ENCODE measurements at places on chromosomes 5 and 9. TPM values are rescaled to one million over a fixed set of nuclear protein-coding genes. Genes with fewer than 3 reads are reported as not detected.

HTR1A gene
- not detected for total RNA-seq

DNA sequence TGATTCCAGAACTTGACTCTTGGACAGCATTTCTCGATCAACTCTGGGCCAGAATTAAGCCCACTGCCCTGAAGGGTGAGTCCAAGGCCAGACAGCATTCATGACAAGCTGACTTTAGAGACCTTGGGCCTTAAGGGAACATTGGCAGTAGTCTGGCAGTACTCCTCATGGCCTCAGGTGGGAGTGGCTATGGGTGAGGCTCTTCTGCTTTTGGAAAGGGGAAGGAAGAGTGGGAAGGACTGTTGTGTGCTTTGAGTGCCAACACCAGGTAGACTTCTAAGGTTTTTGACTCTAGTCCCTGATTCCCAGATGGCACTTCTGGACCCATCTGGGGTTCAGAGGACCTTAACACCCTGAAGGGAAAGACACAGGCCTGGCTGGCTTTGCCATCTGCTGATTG lies 530.4 kb downstream of the ACTL7B start:
- no peak overlapping the region for H3K27ac ChIP-seq
- no peak for DNase-seq
- H3K27me3 ChIP-seq = peaks cover 1% of the 10 kb centered on the region
- no peaks in the 10 kb centered on the region for H3K36me3 ChIP-seq

DNA sequence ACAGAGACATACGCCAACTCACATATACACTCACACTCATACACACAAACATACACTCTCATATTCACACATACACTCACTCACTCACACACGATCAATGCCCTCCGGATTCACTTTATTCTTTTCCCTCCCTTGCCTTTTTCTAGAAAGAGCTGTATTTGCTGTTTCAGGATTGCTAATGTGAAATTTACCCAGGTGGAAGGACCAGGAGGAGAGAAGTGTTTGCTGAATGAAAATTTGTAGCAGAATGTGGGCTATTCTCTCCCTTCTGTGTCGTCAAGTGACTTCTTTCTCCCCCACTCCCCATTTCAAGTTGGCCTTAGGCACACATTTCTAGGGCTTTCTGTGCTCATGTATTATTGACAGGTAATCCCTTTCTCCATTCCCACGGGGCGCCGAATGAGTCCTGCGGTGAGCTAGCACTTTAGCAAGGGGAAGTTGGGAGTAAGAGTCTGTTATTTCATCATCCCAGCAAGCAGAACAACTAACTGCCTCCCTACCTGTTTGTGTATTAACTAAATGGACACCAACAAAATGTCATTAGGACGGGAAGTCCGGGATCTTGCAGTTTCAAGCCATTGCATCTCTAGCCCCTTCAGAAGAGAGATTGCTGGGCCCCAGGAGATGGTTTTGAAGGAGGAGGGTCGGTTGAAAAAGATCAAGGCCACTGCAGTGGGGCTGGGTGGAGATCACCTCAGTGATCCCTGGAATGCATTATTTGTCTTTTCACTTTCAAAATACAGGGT lies 97.1 kb upstream of the TAF11L2 start:
- H3K27me3 ChIP-seq = peaks cover 2% of the 10 kb centered on the region
- H3K4me3 ChIP-seq = no peak overlapping the region
- DNase-seq = no peak
- H3K36me3 ChIP-seq = no peaks in the 10 kb centered on the region
- H3K27ac ChIP-seq = no peak overlapping the region

KIF4B gene
- total RNA-seq = 0.54 TPM

CHSY3 gene
- total RNA-seq = 21.2 TPM

DNA sequence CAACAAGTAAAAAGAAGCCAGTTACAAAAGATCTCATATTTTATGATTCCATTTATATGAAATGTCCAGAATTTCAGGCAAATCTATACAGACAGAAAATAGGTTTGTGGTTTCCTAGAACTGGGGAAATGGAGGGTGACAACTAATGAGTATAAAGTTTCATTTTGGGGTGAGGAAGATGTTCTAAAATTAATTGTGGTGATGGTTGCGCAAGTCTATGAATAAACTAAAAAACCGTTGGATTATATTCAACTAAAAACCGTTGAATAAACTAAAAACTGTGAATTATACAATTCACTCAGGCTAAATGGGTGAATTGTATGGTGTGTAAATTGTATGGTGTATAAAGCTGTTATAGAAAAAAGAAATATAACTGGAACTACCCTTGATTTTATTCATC lies 47.6 kb downstream of the ADAMTS6 start:
- H3K4me3 ChIP-seq = no peak overlapping the region
- no peak for DNase-seq
- no peaks in the 10 kb centered on the region for H3K4me1 ChIP-seq
- no peak overlapping the region for H3K27ac ChIP-seq

DNA sequence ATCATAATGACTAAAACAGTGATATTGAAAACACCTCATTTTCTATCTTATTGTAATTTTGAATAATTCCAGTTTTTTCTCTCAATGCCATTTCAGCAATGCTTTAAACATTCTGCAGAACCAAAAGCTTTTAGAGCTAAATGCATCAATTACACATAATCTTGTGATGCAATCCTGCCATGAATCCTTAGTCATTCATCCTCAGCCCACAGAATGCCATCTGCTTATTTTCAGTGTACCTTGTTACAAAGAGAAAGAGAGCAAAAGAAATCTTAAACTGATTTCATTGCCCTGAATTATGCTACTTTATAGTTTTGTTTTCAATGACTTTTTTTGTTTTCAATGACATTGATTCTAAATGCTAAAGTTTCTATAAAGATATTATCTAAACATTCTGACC lies 1234.8 kb upstream of the C9orf72 start:
- H3K27me3 ChIP-seq = no peaks in the 10 kb centered on the region
- H3K27ac ChIP-seq = no peak overlapping the region
- no peaks in the 10 kb centered on the region for H3K36me3 ChIP-seq

- H3K27ac ChIP-seq = no peak overlapping the region
- no peak for DNase-seq
- peaks cover 4% of the 10 kb centered on the region for H3K36me3 ChIP-seq
- H3K4me3 ChIP-seq = no peak overlapping the region
- H3K27me3 ChIP-seq = peaks cover 1% of the 10 kb centered on the region
These were observed 55.2 kb downstream of the NTNG2 start for GRCh38 chr9:132216861-132217619.

DNA sequence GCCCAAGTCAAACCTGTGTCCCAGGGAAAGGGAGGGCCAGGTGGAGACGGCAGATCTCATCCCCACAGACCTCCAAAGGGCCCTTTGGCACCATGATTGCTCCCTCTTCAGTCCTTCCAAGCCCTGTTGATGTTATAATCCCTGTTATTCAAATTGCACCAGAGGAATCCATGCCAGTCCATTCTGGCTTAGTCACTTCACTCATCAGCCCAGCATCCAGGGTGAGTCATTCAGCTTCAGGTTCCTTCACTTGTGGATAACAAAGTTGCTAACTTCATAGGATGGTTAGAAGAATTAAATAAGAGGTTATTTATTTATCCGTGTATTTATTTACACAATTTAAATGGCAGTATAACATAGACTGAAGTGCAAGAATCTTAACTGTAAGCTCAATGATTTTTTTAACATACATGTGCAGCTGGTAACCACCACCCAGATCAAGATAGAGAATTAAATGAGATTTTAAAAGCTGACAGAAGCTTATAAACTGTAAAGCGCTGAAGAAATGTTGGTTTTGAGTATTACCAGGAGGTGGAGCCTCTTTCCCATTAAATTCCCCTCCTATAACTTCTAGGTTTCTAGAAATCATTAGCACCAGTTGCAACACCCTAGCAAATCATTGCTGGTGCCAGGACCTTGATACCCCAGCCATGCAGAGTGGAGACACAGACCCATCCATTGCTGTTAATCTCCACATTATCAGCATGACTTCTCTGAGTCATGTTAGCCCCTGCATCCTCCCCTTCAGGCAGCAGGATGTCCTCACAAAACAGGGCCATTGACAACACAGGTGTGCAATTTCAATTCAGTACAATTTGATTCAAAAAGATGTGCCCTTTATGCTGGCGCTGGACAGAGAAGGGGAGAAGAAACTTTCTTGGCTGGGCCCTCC lies 77.4 kb downstream of the SEC61B start:
- H3K27me3 ChIP-seq = peaks cover 6% of the 10 kb centered on the region
- H3K4me3 ChIP-seq = no peak overlapping the region
- DNase-seq = no peak
- H3K27ac ChIP-seq = peak overlapping the region; percentile 89

DNA sequence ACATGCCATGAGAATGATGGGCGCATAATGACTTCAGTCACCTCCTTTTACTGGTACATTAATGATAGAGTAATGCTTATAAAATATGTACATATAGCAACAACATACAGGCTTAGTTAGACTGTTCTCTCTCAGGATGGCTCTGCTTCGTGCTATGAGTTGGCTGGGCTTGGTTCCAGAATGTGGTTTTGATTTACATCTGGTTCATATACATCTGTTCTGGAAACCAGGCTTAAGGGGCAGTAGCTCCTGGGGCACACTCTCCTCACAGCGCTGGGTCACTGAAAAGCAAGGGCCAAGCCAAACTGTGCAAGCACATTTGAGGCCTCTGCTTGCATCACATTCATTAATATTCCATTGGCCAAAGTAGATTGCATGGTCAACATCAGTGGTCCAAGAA lies 44.9 kb downstream of the PCSK1 start:
- no peaks in the 10 kb centered on the region for H3K4me1 ChIP-seq
- no peaks in the 10 kb centered on the region for H3K27me3 ChIP-seq
- no peak for DNase-seq
- no peaks in the 10 kb centered on the region for H3K36me3 ChIP-seq
- no peak overlapping the region for H3K27ac ChIP-seq

DNA sequence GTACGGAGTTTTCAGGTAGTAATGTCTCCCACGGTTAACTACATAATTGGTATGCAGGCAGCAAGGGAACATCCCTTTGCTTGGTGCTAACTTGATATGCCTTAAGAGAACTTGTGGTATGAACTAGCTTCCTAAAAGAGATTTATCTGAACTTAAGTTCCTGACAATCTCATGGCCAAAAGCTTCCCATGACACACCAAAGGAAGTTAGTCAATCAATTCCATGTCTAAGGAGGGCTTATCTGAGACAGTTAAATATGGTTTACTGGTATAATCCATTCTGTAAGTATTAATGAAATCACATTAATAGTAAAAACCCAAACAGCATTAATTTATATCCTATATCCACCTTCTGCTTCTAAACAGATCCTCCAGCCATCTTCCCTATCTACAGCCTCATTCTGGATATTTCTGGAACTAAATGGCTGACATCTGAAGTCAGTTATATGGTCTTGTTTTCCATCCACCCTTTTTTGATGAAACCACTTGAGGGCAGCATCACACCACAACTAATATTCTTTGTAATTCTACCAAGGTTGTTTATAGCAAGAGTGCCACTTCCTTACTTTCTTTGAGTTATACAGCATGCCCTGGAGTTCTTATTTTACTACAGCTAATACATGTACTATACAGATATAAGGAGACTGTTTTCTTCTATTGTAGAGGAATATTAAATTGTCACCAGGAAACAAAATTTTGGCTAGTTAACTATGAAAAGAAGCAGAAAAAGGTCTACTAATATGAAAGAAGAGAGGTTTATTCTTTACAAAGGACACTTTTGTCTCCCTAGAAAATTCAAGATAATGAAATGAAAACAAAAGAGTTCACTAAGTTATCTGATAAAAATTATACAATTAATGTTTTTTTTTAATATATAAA lies 34.7 kb downstream of the SHOC1 start:
- H3K36me3 ChIP-seq = no peaks in the 10 kb centered on the region
- no peaks in the 10 kb centered on the region for H3K4me1 ChIP-seq
- H3K27ac ChIP-seq = no peak overlapping the region
- no peak overlapping the region for H3K4me3 ChIP-seq
- peaks cover 1% of the 10 kb centered on the region for H3K27me3 ChIP-seq
- peak; percentile 59 for DNase-seq

DNA sequence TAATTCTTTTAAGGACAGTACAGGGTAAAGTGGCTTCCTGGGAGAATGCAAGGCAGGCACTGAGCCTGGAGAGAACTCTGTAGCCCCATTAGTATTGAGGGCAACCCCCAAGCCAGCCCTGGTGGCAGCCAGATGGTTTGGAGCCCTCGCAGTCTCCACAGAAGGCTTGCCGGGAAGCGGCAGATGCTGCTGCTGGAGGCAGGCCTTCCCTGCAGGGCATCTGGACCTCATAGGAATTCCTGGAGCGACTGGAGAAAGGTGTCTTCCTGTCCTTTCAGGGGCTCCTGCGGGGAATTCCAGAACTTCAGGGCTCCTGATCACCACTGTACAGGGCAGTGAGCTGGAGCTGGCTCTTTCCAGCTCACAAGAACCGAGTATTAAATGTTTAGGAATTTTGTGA lies 167.5 kb downstream of the INSYN2B start:
- H3K27me3 ChIP-seq = peaks cover 1% of the 10 kb centered on the region
- no peak for DNase-seq
- H3K4me3 ChIP-seq = no peak overlapping the region
- peaks cover 21% of the 10 kb centered on the region for H3K4me1 ChIP-seq

ZNF354B gene
- 23.6 TPM for total RNA-seq

- H3K36me3 ChIP-seq = no peaks in the 10 kb centered on the region
- no peak for DNase-seq
- no peak overlapping the region for H3K4me3 ChIP-seq
- H3K27me3 ChIP-seq = peaks cover 4% of the 10 kb centered on the region
These were observed 19.2 kb downstream of the CAPSL start for GRCh38 chr5:35919191-35919590.

DNA sequence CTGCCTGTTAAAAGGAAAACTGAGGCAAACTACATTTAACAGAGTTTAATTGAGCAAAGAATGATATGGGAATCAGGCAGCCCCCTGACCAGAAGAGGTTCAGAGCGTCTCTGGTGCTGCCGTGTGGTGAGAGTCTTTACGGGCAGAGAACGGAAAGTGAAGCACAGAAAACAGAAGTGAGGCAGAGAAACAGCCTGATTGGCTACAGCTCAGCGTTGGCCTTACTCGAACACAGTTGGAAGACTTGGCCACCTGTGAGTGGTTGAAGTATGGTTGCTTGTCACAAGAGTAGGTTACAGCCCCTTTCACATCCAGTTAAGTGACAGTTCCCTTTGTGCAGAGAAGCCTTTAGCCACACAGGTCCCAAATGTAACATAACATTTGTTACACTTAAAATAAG lies 16.9 kb upstream of the FBP1 start:
- H3K27me3 ChIP-seq = peaks cover 3% of the 10 kb centered on the region
- H3K36me3 ChIP-seq = no peaks in the 10 kb centered on the region
- DNase-seq = no peak
- peak overlapping the region; percentile 3 for H3K27ac ChIP-seq
- peaks cover 2% of the 10 kb centered on the region for H3K4me1 ChIP-seq
- no peak overlapping the region for H3K4me3 ChIP-seq

PCDHGB3 gene
- 4.1 TPM for total RNA-seq

TTC39B gene
- 10.3 TPM for total RNA-seq

Measured in endothelial cell (in vitro differentiated cells).